Activated naive CD8-positive, alpha-beta T cell treated with anti-CD3 and anti-CD28 coated beads for 36 hours (primary cell): ENCODE measurements at places on chromosomes 2 and 18. TPM values are rescaled to one million over a fixed set of nuclear protein-coding genes. Genes with fewer than 3 reads are reported as not detected.

DPYSL5 gene
- total RNA-seq = not detected

IL36A gene
- not detected for total RNA-seq

SAG gene
- not detected for total RNA-seq

CARF gene
- total RNA-seq = 3.5 TPM

BOLL gene
- total RNA-seq = not detected

GPR45 gene
- total RNA-seq = not detected

CDH20 gene
- total RNA-seq = 0.20 TPM

C1GALT1C1L gene
- total RNA-seq = 0.31 TPM

NDC80 gene
- total RNA-seq = 81.6 TPM

ANO7 gene
- total RNA-seq = 3.4 TPM

TRIM43B gene
- not detected for total RNA-seq

TSHZ1 gene
- total RNA-seq = 11.4 TPM

LONRF2 gene
- total RNA-seq = not detected

RPE gene
- total RNA-seq = 52.6 TPM

MEP1B gene
- not detected for total RNA-seq

UGT1A4 gene
- total RNA-seq = not detected

TXNDC2 gene
- total RNA-seq = not detected

PIEZO2 gene
- not detected for total RNA-seq

CCDC178 gene
- total RNA-seq = not detected

GCG gene
- total RNA-seq = not detected

PRKAG3 gene
- not detected for total RNA-seq

PLCL1 gene
- 0.23 TPM for total RNA-seq

CHRNG gene
- not detected for total RNA-seq

FZD7 gene
- 0.68 TPM for total RNA-seq
